ENCODE measurements at places on chromosomes 4 and X.

GRCh38 chrX:123487236-123487635 is 245.6 kb downstream of the THOC2 start:
- no peak for DNase-seq

DNA sequence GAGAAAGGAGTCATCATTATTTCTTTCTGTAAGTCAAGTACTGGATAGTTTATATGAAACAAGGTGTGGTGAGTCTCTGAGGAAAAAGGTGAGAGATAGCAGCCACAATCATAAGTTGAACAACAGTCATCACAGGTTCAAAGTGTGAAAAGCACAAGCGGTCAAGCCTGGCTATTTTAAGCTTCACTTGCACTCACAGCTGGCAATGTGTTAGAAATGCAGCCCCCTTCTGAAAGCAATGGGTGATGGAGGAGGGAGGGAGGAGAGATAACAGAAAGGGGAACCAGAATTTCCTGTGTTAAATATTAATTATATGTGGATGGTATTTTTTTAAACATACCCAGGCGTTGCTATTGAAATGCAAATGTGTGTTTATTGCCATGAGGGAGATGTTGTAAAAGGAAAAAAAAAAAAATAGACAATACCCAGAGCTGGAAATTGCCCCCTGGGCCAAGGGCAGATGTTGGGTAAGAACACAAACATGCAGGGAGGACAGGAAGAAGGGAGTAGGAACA is 26.9 kb upstream of the BMP3 start:
- no peak for DNase-seq

GRCh38 chr4:102809691-102810090 is 17.7 kb downstream of the UBE2D3 start:
- DNase-seq: no peak

GRCh38 chrX:155949098-155949497 is 48.4 kb upstream of the IL9R start:
- no peak for DNase-seq

DNA sequence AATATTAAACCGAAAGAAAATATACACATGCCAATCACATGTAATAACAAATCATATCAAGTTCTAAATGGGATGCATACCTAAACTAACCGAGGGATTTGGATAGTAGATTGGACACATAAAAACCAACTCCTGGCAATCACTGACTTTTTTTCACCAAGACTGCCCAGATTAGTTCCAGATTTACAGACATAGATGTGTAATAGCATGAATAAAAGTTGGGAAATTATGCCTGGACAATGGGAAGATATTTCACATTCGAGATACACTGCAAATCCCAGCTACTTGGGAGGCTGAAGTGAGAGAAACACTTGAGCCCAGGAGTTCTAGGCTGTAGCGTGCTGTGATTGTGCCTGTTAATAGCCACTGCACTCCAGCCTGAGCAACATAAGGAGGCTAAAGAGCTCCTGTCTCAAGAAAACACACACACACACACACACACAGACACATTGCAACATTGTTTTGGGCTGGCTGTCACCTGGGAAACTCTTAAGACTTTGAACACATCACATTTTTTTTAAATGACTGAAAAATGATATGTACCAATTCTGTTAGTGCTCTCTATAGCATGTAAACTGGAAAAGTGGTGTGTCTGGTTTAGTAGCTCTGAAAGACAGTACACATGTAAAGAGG is 5.7 kb downstream of the RAB40A start:
- no peak for DNase-seq

- no peak for DNase-seq
Observed at GRCh38 chrX:52983321-52984000, 25.1 kb upstream of the FAM156A start.

- DNase-seq: no peak
Observed at GRCh38 chr4:99321241-99322191, at the start of gene ADH1B. TSS of gene ADH1B (minus strand) at chr4:99321401. CDS start at chr4:99321331, 70 bp downstream.

DNA sequence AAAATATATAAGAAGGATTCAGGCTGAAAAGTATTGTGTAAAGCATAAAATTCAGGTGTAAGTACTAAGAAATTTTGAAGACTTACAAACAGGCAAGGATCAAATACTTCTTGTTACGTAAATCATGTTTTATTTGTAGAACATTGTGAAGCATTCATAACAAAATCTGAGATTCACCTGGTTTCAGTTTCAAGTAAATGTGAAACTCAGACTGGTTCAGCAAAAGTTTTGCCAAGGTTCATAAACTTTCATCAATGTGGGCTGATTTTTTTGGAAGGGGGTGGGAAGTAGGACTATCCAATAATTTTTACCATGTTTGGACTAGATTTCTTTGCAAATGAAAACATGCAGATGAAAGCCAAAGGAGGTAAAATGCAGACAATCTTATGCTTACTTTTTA is 527.7 kb downstream of the ANKRD50 start:
- no peak for DNase-seq

DNA sequence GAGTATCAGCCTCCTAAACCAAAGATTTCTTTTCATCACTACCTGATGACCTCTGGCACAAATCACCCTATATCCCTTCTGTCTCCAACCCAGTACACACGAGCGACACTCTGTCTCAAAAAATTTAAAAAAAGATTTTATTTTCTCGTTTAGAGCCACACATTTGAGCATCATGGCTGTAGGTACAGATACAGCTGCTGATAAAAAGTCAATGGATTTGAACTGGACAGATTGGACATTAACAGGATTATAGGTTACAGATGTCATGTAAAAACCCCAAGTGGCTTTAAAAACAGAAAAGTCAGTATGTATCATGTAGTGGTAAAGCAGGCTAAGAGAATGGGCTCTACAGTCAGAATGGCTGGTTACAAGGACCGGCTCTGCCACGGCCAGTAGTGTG is 171.1 kb downstream of the SCFD2 start:
- DNase-seq: no peak

GRCh38 chr4:54400802-54401201 is 171.7 kb downstream of the PDGFRA start:
- DNase-seq: no peak

DNA sequence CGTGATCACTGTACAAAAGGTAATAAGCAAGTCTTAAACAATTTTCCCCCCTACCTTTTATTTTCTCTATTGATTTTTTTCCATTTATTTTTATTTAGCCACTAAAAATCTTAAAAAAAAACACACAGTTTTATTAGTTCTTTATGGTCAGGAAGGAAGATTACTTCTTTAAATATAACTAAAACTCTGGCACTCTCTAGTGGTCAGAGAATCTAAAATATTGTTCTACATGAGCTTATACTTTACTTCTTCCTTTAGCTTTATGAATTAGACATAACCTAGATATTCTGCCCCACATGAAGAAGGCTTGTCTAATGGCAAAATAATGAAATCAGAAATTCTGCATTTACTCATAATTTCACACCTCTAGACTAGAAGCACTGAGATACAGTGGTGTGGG is 135.2 kb downstream of the PDE5A start:
- DNase-seq: no peak
